Astrocyte (in vitro differentiated cells and primary cell): ENCODE measurements at places on chromosomes 11 and 22.

- peak; percentile 75 for DNase-seq
Measured at GRCh38 chr11:120674542-120674941, 163.0 kb downstream of the GRIK4 start.

DNA sequence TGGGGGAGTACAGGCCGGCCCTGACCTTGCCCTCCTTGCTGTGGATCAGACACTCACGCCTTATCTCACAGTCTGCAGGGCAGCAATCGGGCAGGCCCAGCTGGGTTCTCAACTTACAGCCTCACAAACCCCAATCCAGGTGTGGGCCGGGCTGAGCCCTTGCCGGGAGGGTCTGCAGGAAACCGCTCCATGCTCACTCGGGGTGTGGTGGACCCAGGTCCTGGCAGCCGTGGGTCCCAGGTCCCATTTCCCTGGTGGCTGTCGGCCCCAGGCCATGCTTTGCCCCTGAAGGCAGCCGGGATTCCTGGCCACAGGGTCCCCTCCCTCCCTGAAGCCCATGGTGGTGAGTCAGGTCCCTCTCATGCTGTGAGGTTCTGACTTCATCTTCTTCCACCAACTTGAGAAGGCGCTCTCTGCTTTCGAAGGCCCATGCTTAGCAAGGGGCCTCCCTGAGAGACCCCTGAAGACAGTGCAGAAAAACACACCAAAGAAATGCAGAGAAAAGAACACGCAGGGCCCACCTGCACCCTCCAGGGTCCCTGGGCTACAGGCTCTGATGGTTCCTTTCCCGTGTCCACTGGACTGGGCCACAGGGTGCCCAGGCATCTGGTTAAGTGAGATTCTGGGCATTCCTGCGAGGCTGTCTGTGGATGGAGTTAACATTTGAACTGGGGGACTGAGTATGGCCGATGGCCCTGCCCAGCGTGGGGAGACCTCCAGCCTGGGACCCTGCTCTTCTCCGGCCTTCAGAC, 588.2 kb downstream of the BRD1 start:
- no peak for DNase-seq

GRCh38 chr11:33734441-33735270, 1.6 kb downstream of the CD59 start:
- peak; percentile 62 for DNase-seq

- no peak for DNase-seq
Measured at GRCh38 chr22:17754233-17754925, 19.9 kb downstream of the BID start.

- DNase-seq, result no peak
Measured at GRCh38 chr22:21069375-21069774, 23.6 kb downstream of the LRRC74B start.

GRCh38 chr11:95727111-95727510, 62.5 kb downstream of the FAM76B start:
- DNase-seq, result no peak
